ENCODE measurements at places on chromosomes 11 and 22.
A peak's percentile ranks its signal among the peaks of the same experiment; 100 is the strongest.

DNA sequence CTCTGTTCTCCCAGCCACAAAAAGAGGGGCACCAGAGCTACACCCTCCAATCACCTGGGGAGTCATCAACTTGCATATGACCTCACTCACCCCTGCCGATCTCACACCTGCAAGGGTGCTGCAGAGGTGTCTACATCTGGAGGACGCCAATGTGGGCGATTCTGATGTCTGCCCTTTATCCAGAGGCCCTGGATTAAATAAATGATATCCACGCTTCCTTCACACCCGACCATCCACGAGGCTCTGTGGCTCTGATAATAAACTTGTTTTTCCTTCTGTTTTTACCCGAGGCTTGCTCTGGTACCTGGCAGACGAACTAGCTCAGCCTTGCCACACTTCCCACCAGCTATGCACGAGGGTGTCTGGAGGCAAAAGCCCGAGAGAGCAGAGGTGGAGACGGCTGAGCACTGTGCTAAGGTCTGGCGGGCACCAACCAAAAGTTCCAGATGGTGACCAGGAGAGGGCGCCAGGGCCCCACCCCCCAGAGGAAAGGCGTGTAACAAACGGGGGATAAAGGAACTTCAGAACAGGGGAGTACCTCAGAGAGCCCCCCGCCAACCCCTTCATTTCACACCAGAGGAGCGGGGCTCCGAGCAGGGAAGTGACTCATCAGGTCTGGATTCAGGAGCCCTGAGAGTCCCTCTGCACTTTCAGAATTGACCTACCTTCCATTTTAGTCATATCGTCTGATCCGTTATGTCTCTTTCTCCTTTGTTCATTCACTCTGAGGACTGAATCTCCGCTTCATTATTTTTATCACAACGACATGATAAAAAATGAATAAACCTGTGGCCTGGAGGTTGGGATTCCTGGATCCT is 13.5 kb downstream of the SCN3B start:
- peak; percentile 51 for DNase-seq

DNA sequence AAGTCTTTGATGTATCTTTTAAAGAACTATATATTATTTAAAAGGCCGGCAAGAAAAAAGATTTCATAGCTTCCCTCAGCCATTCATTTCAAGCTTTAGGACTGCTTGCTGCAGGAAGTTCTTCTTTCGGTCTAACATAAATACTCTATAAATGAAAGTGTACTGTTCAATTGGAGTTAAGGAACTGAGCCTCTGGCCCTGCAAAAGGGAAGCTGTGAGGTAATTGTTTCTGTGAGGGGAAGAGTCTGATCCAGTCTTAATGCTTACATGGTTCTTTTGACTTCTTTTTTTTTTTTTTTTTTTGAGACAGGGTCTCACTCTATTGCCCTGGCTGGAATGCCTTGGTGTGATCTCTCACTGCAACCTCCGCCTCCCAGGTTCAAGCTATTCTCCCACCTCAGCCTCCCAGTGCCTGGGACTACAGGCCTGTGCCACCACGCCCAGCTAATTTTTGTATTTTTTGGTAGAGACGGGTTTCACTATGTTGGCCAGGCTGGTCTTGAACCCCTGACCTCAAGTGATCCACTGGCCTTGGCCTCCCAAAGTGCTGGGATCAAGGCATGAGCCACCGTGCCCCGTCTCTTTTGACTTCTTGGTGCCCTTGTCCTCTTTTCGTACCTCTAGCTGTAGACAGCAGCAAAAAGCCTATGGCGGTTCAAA is 4.7 kb upstream of the TRIM29 start:
- DNase-seq: no peak

- DNase-seq: no peak
Measured at GRCh38 chr11:69356703-69357457, 62.9 kb downstream of the MYEOV start.

- no peak for DNase-seq
Measured at GRCh38 chr11:32884770-32885384, 7.7 kb upstream of the QSER1 start.

DNA sequence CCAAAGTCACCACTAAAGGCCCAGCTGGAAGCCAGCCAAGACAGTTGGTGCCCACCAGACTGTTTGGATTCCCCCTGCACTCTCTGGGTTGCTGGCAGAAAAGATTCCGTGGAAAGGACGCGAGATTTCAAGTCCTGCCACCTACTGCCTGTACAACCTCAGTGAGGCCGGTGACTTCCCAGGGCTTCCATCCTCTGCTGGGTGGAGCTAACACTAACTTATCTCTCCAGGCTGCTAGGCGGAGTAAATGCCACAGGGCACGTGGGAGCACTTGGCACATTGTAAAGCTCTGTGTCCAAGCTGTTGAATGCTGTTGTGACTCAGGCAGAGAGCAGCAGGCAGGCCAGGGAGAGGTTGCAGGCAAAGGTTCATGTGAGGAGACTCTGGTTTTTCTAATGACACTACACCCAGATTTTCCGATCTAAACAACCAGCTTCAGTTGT is 50.9 kb upstream of the CDON start:
- DNase-seq: no peak

- no peak for DNase-seq
Measured at GRCh38 chr11:115284773-115285172, 219.4 kb downstream of the CADM1 start.

DNA sequence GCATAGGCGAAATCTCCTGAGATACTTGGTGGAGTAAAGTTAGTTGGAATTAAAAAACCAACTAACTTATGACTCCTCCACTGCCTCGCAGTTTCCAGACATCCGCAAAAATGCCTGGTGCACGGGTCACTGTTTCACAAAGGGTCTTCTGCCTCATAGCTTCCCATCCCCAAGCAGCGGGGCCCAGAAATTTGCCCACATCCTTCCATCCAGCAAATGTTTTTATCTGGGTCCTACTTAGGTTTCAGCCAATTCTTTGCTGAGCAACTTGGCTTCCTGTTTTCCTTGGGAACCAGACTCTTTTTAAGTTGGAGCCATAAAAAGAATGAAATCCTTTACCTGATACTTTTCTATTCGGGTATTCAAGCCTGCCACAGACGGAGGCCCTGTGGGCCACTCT is 36.2 kb downstream of the FZD4 start:
- no peak for DNase-seq

- no peak for DNase-seq
Measured at GRCh38 chr11:90884181-90884580, 661.3 kb upstream of the CHORDC1 start.

GRCh38 chr11:117171007-117171403 is 7.5 kb upstream of the SIDT2 start:
- DNase-seq: no peak

DNA sequence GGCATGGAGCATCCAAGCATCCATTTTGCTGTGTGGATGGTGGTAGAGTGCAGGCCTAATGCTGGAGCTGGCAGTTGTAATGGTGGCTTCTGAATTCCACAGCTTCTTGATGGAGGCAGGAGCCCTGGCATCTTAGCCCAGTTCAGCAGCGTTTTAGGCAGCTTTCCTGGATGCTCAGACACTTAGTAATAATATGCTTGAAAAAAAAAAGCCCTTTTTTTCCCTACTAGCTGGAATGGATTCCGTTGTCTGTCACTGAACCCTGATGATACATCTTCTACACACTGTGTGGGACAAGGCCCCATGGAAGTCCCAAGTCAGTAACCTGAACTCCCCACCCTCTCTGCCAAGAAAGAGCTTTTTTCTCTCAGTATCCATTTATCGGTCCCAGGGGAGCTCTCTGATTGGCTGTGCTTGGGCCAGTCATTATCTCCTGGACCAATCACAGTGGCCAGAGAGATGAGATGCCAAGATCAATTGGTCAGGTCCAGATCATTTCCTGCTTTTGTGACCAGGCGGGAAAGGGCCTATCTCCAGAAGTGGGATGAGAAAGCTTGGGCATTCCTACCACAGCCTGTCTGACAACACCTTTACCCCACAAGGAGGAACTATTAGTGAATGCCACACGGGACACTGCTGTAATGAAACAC is 34.2 kb downstream of the MCM5 start:
- no peak for DNase-seq

GRCh38 chr22:48517039-48518030 is 1310.3 kb downstream of the BRD1 start:
- no peak for DNase-seq

GRCh38 chr11:118226781-118227180 is 2.0 kb upstream of the JAML start:
- DNase-seq: no peak
